ENCODE measurements at places on chromosomes 1 and 21. TPM values are rescaled to one million over a fixed set of nuclear protein-coding genes. Genes with fewer than 3 reads are reported as not detected.

BMP8B gene
- total RNA-seq = 0.53 TPM

ADCY10 gene
- total RNA-seq = not detected

AXDND1 gene
- not detected for total RNA-seq

ATP1A4 gene
- 0.19 TPM for total RNA-seq

- no peak for DNase-seq
Observed at GRCh38 chr1:3066250-3066711, 2.7 kb upstream of the PRDM16 start.

- no peak for DNase-seq
Observed at GRCh38 chr1:231702331-231702730, 75.7 kb downstream of the DISC1 start.

DNA sequence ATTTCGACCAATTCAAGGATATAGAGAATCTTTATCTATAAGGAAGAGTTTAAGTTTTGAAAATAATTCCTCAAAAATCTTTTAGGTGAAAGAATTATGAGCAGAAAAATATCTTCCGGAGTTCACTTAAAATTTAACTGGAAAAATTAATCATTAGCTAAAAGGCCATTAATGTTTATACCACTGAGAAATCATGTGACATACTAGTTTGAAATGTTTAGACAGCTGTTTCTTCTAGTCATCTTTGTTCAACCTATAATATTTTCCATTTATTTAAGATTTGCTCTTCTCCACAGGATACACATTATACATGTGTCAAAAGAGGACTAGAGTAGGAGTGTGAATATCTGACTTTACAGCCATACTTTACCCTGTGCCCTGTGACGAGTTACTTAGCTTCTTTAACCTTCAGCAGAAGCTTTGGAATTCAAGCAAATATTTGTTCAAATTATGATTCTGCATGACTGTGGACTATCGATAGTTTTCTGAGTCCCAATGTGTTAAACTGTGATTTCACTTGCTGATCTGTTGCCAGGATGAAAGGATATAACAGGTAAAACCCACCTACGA, 374.8 kb downstream of the BRINP3 start:
- DNase-seq = no peak

GRCh38 chr1:155013632-155014031, 11.0 kb downstream of the ZBTB7B start:
- no peak for DNase-seq

- no peak for DNase-seq
Observed at GRCh38 chr1:36741066-36741465, 258.4 kb upstream of the CSF3R start.

DNA sequence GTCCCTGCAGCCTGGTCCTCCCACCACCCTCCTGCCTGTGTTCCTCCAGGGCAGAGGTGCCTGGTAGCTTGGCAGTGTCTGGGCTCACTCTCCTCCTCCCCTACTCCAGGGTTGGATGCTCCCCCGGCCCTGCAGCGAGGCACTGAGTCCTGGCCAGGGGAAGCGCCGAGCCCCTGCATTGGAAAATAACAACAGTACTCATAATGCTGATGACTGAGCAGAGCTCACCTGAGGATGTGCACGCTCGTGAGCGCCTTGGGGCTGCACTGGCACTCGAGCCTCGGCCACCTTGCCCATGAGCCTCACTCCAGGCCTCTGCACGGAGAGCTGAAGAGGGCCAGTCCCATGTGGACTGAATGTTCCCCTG, 6.0 kb upstream of the ACTRT2 start:
- no peak for DNase-seq

DNA sequence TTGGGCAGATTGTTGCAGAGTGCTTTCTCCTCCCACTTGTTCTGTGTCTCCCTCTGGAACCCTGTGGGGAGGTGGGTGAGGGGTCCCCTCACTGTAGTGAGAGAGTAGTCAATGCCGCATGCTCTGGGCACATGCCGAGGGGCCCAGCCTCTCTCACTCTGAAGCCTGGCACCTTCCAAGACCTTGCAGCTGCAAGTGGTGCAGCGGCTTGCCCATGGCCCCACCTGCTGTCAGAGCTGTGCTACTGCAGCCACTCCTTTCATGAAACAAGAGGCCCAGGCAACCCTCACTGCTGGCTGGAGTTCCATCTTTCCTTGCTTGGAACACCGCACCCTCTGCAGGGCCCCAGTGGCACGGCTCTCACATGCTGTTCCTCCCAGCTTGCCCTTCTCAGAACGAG, 58.4 kb upstream of the COL6A1 start:
- no peak for DNase-seq

DNA sequence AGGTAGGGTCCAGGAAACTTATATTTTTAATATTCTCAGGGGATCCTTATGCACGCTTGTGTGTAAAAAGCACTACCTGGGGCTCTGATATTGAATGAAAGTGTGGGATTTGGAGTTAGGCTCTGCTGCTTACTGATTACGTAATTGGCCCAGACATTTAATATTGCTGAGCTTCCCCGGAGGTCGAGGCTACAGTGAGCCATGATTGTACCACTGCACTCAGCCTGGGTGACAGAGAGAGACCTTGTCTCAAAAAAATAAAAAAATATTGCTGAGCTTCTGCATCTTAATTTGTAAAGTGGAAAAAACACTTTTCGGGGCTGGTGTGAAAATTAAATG, 62.2 kb upstream of the KIF26B start:
- DNase-seq = no peak

DNA sequence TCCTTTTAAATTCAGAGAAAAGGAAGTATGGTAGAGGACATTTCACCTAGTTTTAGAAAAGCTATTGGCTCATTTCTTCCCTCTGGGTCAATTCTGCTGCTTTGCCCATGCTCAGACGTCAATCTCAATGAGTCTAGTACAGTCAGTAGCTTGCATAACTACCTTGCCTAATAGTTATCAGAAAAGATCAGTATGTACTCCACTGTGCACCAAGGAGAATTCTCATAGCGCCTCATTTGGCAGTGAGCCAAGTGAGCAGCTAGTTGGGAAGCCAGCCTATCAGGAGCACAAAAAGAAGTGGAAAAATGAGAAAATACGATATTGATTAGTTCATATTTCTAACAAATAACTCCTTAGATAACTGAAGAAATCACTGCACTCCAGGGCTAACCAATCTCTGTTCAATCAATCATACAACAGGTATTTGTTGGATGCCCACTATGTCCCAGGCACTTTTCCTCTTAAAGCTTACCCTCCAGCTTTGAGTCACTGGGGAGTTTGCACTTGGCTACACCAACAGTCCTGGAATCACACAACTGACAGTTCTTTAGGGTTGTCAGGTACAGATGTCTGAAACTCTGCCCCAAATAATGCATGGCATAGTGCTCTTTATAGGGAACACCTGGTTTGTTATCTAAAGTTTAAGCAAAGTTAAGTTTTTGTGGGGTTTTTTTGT, 50.2 kb downstream of the PRDX6 start:
- DNase-seq = no peak

GRCh38 chr1:92853299-92853698, 21.5 kb downstream of the RPL5 start:
- no peak for DNase-seq

DNA sequence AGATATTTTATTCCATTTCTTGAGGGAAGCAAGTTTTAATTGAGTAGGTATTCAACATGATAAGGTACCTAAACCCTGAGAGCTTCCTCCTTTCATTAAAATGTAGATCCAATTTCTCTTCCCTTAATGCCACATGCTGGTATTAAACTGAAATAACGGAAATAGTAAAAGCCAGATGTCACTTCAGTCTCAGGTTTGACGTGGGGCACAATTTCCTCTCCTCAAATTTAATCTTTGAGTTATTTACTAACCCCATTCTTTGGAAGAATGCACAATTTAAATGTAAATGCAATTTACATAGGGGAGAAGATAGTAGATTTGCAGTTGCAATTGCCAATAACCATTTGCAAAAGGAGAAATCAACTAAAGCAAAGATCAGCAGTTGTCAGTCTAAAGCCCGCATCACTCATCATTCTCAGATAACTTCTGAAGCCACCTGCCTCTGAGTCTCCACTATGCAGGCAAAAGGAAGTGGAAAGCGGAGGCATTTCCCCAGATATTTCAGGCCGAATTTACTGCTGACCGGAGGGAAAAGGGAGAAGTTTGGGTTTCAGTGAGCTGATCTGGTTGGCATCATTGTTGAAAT, 2.1 kb upstream of the LEMD1 start:
- DNase-seq = no peak

- DNase-seq = no peak
Observed at GRCh38 chr21:42301371-42302075, 13.7 kb downstream of the TFF3 start.

DNA sequence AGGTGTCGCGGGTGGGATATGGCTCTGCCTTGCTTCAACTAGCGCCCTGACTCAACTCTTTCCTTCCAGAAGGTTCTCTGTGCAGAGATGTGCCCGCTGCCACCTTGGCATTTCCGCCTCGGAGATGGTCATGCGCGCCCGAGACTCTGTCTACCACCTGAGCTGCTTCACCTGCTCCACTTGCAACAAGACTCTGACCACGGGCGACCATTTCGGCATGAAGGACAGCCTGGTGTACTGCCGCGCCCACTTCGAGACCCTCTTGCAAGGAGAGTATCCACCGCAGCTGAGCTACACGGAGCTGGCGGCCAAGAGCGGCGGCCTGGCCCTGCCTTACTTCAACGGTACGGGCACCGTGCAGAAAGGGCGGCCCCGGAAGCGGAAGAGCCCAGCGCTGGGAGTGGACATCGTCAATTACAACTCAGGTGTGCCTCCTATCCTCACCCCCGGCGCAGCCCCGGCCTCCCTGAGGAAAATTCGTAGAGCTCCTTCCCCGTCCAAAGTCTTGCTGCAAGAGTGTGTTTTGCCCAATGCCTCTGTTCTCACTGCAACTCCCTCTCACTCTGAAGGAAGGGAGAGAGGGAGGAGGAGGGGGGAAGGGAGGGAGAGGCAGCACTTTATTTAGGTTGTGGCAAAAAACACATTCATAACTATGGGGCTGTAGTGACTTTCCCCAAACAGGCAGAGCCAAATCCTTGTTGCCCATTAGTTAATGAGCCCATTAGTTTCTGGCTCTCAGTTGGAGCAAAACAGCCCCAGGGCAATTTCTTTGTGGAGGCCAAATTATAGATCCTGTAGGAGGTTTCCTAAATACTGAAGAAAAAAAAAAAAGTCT, 4.3 kb downstream of the LHX9 start:
- DNase-seq = no peak

DNA sequence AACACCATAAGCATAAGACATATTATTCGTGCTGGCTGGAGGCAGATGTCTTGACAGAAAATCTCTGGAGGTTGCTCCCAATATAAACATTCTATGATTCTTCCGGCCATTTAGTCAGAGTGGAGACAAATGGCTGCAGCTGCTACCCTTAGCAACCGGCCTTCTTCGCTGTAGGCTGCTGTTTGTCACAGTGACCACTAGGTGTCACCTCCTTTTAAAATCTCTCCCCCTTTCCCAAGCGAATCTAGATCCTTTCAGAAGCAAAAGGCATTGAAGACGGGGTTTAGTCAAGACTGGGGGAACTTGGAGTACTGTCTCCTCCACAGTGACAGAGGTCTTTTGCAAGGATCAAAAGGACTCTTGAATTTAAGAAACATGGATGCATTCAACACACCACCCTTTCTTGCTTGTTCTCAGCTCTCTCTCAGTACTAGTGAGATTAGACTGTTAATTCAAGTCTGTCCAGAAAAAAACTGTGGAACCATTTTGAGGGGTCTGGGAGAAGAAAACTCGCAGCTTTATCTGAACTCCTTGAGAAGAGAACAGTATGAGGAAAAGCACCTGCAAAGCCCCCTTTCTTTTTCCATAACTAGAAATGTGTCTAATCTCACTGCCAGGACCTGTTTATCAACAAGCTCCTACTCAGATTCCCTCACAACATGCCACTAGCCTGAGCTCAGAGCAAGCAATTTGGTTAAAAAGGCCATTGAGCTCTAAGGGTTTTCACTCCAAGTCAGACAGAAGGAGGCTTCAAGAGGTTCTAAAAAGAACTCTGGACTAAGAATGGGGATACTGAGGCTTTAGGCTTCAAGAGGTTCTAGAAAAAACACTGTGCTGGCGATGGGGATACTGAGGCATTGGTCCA, 408.3 kb upstream of the PLXNA2 start:
- DNase-seq = no peak

DNA sequence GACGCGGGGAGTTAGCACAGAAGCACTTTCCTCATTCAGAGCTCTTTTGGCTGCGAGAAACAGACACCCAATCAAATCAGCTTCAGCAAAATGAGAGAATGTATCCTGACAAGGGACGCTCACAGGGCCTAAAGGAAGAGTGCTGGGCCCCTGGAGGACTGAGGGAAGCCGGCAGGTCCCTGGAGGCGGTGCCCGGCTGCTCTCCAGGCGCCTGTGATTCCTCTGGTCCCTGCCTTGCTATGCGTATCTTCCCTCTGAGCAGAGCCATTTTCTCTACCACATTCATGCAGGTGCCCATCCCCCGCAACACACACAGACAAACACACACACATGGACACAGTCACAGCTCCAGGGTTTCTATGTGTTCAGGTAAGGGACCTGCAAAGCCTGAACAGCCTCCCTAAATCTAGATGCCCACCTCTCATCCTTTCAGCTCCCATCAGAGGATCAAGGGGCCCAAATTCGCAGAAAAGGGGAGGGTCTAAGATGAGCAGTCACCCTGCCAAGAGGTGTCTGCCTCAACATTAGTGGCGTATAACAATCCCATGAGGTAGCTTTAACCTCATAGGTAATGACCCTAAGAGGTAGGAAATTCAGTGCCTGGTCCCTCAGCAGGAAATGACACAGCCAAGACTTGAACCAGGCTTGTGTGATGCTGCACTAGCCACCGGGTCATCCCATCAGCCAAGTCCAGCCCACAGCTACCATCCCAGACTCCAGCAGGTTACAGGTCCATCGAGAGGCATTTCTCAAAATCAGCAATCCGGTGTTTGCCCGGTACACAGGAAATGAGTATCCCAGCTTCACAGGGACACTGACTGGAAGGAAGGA, 29.0 kb downstream of the PTAFR start:
- no peak for DNase-seq

DNA sequence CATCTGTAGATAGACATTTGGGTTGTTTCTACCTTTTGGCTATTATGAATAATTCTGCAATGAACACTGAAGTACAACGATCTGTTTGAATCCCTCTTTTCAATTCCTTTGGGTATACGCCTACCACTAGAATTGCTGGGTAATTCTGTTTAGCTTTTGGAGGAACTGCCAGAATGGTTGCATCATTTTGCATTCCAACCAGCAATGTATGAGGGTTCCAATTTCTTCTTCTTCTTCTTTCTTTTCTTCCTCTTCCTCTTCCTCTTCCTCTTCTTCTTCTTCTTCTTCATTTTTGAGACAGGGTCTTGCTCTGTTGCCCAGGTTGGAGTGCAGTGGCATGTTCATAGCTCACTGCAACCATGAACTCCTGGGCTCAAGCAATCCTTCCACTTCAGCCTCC, 13.8 kb upstream of the THEM5 start:
- no peak for DNase-seq

DNA sequence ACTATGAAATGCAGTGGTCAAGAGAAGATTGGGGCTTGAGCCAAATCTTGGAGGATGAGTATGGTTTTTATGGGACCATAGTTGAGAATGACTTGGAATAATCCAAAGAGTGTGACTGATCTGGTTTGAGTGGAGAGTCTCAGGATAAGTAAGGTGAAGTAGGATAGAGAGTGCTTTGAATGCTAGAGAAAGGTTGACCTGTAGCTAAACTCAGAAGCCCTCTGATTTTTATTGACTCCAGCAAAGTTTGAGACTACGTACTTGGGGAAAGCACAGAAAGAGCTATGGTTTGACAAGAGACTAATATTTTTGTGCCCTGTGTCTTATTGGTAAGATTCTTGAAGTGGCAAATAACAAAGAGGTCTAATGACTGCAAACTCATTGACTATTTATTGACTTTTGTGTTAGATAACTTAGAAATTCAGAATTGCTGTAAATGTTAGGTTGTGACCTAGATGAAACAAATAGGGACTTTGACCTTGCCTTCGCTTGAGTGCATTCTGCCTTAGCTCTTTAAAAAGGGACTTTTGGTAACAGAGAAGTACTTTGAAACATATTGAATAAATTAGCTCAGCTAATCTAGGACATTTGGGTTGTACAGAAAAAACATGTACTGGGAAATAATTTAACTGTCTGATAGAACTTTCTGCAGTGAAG, 35.1 kb downstream of the UAP1 start:
- DNase-seq = no peak
